ENCODE measurements at places on chromosomes 6 and 20.

DNA sequence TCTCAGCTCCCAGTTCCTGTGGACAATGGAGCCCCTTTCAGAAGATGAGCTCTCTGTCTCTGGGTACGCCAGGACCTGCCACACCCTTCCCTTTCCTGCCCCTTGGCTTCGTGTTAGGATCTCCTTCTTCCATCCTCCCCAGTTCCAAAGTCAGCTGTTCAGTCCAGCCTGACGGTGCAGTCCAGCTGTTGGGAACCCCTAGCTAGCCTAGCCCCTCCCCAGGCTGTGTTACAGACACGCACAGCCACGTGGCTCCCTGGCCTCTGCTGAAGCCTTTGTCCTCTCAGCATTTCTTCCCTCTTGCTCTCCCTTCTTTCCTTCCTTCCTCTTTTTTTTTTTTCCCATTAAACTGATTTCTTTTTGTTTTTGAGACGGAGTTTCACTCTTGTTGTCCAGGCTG is 12.4 kb upstream of the TFAP2C start:
- DNase-seq = no peak

DNA sequence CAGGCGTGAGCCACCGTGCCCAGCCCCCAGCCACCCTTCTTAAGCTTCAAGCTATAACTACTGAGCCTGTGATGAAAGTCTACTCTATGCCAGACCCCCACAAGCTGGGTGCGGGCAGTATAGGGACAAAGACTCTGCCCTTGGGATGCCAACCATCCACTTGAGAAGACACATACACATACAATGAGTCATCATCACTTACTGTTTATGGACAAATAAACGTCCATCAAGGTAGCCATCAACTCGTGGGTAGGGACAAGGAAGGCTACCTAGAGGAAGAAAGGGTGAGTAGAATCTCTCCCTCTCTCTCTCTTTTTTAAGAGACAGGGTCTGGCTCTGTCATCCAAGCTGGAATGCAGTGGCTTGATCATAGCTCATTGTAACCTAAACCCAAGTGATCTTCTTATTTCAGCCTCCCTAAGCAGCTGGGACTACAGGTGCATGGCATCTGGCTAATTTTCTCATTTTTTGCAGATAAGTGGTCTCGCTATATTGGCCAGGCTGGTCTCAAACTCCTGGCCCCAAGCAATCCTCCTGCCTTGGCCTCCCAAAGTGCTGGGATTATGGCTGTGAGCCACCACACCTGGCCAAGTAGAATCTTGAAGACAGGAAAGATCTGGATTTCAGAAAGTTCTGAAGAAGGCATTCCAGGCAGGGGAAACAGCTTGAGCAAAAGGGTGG is 2.6 kb upstream of the TP53INP2 start:
- no peak for DNase-seq

GRCh38 chr20:24497851-24498250 is 28.4 kb downstream of the SYNDIG1 start:
- no peak for DNase-seq

GRCh38 chr6:119182875-119183274 is 104.4 kb upstream of the FAM184A start:
- DNase-seq = no peak

DNA sequence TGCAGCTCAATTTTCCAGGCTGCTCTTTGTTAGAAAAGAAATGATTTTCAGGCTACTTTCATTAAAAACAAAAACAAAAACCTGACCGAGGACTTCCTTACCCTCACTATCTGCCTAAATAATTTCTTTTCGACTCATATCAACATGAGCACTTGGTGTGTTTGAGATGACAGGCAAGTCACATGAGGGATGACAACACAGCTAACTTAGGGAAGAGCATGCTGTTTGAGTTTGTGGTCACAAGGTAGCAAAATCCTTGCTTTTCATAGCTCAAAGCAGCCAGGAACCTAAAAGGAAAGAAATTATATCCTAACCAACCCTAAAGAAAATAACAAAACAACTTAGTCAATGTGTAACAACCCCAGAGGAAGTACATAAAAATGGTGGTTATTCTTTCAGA is 459.5 kb downstream of the KIF16B start:
- DNase-seq = no peak

DNA sequence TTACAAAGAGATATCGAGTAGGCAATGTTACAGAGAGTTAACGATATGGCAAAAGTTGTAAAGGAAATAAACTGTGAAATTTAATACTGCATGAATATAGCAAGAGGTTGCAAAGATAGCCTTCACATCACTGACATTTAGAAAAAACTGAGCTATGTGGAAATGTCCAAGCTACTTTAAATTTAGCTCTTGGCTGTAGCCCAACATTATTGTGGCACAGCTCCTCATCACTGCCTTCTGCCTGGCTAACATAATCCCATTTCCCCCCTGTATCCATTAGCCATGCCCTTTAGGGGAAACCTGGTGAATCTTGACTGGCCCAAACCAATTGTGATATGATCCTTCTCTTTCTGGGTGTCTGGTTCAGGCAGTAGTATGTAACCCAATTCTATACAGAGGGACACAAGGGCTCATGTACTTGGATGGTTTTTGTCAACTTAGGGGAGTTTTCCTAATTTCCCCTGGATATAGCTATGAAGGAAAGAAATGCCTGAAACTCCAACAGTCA is 115.4 kb downstream of the PFDN4 start:
- no peak for DNase-seq

- DNase-seq = no peak
These were observed 1358.6 kb upstream of the GJE1 start for GRCh38 chr6:140774080-140774505.

DNA sequence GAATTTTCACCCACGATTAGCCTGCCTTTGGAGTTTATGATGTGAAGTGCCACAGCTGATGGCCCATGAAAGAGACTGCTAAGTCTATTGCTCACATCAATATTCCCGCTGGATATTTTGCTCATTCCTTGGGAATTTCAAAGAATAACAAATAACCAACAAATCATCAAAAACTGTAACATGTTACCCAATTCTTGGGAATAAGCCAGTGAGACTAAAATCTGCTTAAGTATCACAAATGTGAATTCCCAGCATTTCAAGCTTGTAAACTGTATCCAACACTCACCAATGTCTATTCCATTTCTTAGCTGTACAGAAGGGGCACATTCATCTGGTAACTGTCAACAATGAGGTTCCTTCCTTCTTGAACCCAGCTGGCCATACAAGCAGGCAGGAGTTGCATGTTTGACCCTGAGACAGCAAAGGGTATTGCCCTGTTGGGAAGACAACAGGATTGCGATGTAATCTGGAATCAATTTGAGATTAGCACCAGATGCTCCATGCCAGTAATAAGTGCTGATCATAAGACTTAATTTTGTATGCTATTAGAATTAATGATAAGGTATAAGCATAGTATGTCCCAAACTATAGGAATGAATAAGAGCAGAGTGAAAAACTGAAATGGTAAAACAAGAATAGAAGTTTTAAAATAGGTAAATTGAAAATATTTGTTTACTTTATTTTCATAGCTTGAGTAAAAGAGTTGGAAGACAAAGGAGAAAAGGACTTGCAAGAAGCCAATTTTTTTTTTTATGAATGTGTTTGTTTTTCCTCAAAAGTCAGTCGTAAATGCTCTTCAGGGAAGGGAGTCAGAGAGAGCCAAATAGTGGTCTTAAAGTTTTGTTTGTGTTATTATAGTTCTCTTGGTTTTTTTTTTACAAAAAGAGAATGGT is 58.8 kb downstream of the RSPO3 start:
- DNase-seq = no peak

- DNase-seq = no peak
These were observed 34.5 kb downstream of the HCRTR2 start for GRCh38 chr6:55208478-55209458.

DNA sequence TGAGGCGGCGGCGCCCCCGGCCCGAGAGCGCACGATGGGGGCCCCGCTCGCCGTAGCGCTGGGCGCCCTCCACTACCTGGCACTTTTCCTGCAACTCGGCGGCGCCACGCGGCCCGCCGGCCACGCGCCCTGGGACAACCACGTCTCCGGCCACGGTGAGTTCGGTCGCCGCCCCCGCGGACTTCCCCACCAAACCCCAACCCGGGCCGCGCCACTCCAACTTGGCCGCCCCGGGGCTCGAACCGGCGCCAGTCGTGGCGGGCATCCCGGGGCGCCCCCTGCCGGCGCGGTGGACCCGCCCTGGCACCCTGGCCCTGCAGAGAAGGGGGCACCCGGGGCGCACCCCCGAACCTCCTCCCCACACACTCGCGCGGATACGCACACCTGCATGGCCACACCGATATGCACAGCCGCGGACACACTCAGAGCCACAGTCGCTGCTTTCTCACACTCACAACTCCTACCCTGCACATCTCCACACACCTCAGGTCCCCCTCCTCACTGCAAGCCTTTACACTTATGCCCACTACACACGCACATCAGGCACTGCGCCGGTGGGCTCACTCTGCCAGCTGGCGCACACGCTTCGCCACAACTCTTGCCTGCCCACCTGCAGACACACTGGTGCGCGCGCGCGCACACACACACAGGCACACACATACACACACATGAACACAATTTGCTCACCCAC is 535 bp downstream of the VSTM2L start:
- peak; percentile 86 for DNase-seq

DNA sequence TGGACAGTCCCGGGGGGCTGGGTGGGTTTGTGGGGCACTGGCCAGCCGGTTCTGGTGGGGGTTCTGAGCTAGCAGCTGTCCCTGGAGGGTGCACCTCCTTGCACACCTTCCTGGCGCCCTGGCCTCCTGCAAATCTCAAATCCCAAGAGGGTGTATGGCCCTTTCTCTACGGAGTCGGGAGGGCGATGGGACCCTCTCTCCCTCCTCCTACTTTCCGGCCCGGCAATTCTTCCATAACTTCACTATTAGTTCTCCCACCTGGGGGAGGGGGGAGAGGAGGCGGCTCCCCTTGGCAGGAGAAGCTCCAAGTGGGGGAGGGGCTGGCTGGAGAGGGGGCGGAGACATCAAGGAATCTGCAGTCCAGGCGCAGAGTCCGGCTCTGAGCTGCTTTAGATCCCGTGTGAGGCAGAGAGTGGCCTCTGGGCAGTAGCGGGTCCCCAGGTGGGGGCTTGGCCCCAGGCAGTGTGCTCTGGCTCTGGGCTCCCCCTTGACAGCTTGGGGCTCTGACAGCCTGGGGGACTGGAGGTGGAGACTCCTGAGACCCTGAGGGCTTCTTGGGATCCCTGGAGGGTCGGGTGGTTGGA is 1.4 kb upstream of the LAMA5 start:
- DNase-seq = peak; percentile 94
